Mesothelial cell of epicardium (in vitro differentiated cells): ENCODE measurements at places on chromosomes 6 and 20. TPM values are rescaled to one million over a fixed set of nuclear protein-coding genes. Genes with fewer than 3 reads are reported as not detected.
A peak's percentile ranks its signal among the peaks of the same experiment; 100 is the strongest.

DNA sequence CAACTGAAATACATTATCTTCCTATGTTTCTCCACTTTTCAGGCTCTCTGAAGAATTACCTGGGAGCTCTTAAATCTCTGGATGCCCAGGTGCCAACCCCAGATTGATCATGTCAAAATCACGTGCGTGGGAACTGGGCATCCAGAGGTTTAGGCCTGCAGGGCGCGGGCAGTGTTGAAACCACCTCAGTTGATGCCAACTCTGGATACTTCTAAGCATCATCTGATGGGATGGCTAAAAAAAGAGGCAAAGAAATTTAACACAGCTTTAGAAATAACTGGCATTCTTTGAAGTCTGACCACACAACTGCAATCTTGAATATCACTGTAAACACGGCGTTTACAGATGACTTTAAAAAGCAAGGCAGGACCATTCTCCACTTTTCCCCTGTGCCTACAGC lies 41.9 kb downstream of the PTGIS start:
- no peaks in the 10 kb centered on the region for H3K4me1 ChIP-seq
- peaks cover 61% of the 10 kb centered on the region for H3K36me3 ChIP-seq
- no peaks in the 10 kb centered on the region for H3K27me3 ChIP-seq
- no peak overlapping the region for H3K4me3 ChIP-seq

LBP gene
- not detected in 3 replicates for total RNA-seq

BPIFB4 gene
- not detected in 3 replicates for total RNA-seq

GRCh38 chr20:51318058-51318949 lies 224.2 kb downstream of the NFATC2 start:
- H3K4me3 ChIP-seq, result no peak overlapping the region
- DNase-seq, result peak; percentile 44
- H3K36me3 ChIP-seq, result no peaks in the 10 kb centered on the region
- peak overlapping the region; percentile 33 for H3K27ac ChIP-seq

DNA sequence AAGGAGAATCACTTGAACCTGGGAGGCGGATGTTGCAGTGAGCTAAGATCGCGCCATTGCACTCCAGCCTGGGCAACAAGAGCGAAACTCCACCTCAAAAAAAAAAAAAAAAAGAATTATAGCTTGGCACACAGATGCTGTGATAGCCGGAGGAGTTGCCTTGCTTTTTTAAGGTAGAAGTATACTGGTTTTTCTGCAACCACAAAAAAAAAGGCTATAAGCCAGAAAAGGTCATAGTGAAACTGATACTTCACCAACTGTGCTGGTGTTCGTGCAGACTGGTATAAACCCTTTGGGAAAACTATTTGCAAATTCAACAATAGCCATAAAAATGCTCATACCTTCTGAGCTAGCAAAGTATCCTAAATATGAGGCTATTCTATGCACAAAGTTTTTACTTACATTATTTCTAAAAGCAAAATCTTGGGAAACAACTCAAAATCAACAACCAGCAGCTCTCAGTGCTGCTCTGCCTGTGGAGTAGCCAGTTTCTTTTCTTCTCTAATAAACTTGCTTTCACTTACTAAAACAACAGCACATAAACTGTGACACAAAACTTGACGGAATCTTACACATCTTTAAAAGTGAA lies 44.0 kb downstream of the B4GALT5 start:
- no peak overlapping the region for H3K27ac ChIP-seq
- H3K27me3 ChIP-seq, result no peaks in the 10 kb centered on the region
- no peaks in the 10 kb centered on the region for H3K36me3 ChIP-seq
- DNase-seq, result no peak

DNA sequence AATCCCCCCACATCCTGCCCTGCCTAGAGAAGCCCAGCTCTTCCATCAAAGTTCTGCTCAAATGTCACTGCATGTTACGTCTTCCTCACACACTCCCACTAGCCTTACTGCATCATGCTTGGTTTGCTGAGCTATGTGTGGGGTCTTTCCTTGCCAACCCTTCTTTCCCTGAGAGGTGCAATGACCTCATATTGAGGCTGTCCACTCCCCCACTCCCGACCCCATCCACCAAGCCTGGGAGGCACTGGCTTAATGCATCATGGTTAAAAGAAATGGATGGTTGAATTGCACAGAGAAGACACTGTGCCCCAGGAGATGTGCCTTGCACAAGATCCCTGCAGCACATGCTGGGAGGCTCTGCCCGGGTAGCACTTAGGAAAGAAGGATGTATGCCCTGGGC lies 7.7 kb upstream of the IRF4 start:
- no peak overlapping the region for H3K27ac ChIP-seq
- no peak for DNase-seq
- H3K27me3 ChIP-seq, result peaks cover 85% of the 10 kb centered on the region
- no peaks in the 10 kb centered on the region for H3K36me3 ChIP-seq
- H3K4me1 ChIP-seq, result no peaks in the 10 kb centered on the region

IL17A gene
- not detected in 3 replicates for total RNA-seq

DNA sequence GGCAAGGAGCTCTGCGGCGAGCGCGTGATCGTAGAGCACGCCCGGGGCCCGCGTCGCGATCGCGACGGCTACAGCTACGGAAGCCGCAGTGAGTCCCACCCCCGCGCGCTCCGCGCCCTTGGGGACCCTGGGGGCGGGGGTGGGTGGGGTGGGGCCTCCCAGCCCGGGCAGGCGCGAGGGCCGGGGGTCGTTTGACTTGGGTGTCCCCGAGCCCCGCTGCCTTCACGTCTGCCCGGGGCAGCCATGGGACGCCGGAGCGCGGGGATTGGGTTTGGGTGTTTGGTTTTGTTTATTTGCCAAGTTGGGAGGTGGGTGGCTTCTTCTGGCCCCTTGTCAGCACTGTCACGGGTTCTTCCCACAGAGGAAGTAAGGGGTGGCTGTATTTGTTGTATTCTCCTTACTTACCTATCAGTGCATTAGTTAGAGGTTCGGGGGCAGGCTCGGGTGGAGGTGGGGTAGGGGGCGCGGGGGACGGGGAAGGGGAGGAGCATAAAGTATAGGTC lies 777 bp downstream of the SRSF6 start:
- peak; percentile 61 for DNase-seq
- peak overlapping the region; percentile 87 for H3K27ac ChIP-seq
- peaks cover 30% of the 10 kb centered on the region for H3K36me3 ChIP-seq
- peaks cover 29% of the 10 kb centered on the region for H3K4me1 ChIP-seq
- peaks cover 14% of the 10 kb centered on the region for H3K27me3 ChIP-seq

DNA sequence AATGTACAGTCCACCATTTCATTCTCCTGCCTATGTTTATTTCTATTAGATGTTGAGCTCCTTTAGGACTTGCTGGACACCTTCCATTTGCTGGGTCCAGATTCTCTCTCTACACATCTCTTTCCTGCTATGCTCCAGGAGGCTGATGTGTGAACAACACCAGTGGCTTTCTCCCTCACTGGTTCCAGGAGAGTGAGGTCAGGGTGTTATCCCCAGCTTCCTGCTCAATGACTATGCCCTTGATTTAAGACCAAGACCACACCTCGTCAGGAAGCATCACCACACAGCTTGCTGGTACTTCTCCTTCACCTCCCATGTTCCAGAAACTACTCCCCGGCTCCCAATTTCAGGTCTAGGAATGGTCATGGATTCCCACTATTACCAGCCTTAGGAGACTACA lies 31.3 kb upstream of the E2F3 start:
- no peak overlapping the region for H3K27ac ChIP-seq
- H3K4me1 ChIP-seq, result peaks cover 8% of the 10 kb centered on the region
- no peaks in the 10 kb centered on the region for H3K36me3 ChIP-seq
- no peak overlapping the region for H3K4me3 ChIP-seq
- H3K27me3 ChIP-seq, result no peaks in the 10 kb centered on the region

- DNase-seq, result no peak
- H3K27ac ChIP-seq, result peak overlapping the region; percentile 41
- H3K27me3 ChIP-seq, result no peaks in the 10 kb centered on the region
- H3K36me3 ChIP-seq, result no peaks in the 10 kb centered on the region
- peaks cover 3% of the 10 kb centered on the region for H3K4me1 ChIP-seq
- no peak overlapping the region for H3K4me3 ChIP-seq
Measured at GRCh38 chr6:148776321-148777308, 29.8 kb downstream of the UST start.

DNA sequence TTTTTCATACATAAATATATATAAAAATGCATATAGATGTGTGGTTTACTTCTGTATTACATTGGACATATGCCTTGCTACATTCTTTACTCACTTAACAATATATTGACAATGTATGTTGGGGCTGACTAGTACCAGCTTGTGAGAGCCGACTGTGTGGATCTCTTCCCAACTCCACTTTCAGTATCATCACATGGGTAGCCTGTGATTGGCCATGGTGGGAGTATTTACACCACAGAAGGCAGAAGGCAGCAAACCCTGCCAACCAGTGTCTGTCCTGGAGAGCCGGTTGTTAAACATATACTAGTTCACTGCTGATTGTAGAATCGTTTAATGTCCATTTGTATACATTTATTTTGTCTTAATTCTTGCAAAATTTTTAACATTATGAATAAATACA lies 638.7 kb downstream of the DHX35 start:
- no peak overlapping the region for H3K4me3 ChIP-seq
- H3K27ac ChIP-seq, result no peak overlapping the region
- H3K4me1 ChIP-seq, result no peaks in the 10 kb centered on the region
- no peak for DNase-seq
- no peaks in the 10 kb centered on the region for H3K36me3 ChIP-seq

DNA sequence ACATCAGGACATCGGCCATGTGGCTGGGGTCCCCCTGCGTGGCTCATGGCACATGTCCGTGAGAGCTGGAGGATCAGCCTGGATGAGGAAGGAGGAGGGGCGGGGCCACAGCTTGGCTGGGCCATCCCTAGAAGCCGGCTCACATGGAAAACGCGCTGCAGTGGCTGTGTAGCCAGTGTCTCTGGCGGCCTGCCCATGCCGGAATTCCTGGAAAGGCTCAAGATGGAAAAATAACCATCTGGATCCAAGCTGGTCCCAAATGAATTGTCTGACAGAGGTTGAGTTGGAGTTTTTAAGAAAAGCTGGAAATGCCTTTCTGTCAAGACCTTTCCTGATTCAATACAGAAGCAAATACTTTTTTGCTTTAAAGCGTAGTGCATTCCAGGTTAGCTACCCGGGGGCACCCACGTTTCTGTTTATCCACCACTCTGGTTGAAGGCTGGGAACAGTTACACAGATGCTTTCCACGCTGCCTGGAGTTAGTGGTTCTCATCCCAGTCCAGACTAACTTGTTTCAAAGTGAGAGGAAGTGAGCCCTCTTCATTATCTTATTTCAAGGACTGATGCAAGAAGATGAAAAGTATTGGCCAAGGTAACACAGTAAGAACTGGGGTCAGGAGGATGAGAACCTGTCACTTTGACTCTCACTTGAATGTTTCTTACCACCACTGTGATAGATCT lies 99.0 kb downstream of the GMPR start:
- H3K4me3 ChIP-seq, result no peak overlapping the region
- peak overlapping the region; percentile 67 for H3K27ac ChIP-seq
- peaks cover 11% of the 10 kb centered on the region for H3K4me1 ChIP-seq
- DNase-seq, result no peak

LY6G5C gene
- total RNA-seq, result 1.5 to 2.3 TPM (median 2.3 TPM) in 3 replicates

C20orf141 gene
- total RNA-seq, result not detected in 3 replicates

DNA sequence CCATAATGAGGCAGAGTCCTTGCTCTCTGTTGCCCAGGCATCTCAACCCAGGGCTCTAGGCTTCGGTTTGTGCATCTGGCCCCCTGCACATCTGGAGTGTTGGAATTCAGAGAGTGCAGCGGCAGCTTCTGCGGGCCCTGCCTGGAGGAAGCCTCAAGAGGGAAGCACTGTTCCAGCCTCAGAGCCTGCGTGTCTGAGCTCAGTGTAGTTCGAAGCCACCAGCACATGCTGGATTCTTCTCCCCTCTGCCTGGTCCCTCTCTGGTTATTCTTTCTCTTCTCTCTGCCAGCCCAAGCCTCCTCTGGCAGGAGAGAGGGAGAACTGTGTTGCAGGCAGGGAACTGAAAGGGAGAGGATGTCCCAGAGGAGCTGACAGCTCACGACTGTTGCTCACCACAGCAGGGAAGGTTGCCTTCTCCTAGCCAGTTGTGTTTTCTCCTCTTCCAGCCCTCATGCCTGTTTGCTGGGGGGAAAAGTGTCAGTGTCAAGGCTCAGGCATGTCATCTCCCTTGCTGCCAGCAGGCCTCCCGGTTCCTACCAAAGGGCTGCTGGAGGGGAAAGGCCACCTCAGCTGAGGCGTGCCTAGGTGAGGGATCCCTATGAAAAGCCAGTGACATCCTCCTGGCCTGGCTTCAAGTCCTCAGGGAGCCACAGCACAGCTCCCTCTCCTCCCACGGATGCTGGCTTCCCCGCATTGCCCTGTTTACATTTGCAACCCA lies 126.0 kb upstream of the LRFN2 start:
- no peak overlapping the region for H3K4me3 ChIP-seq
- DNase-seq, result no peak
- H3K4me1 ChIP-seq, result peaks cover 10% of the 10 kb centered on the region
- no peak overlapping the region for H3K27ac ChIP-seq
- no peaks in the 10 kb centered on the region for H3K36me3 ChIP-seq
- H3K27me3 ChIP-seq, result peaks cover 22% of the 10 kb centered on the region

TINAG gene
- not detected in 3 replicates for total RNA-seq

GRCh38 chr6:5338177-5338960 lies 77.1 kb downstream of the FARS2 start:
- no peaks in the 10 kb centered on the region for H3K27me3 ChIP-seq
- no peak overlapping the region for H3K4me3 ChIP-seq
- no peaks in the 10 kb centered on the region for H3K4me1 ChIP-seq
- no peak for DNase-seq
- no peak overlapping the region for H3K27ac ChIP-seq

CUL7 gene
- 88.0 to 90.9 TPM (median 90.6 TPM) in 3 replicates for total RNA-seq

DNA sequence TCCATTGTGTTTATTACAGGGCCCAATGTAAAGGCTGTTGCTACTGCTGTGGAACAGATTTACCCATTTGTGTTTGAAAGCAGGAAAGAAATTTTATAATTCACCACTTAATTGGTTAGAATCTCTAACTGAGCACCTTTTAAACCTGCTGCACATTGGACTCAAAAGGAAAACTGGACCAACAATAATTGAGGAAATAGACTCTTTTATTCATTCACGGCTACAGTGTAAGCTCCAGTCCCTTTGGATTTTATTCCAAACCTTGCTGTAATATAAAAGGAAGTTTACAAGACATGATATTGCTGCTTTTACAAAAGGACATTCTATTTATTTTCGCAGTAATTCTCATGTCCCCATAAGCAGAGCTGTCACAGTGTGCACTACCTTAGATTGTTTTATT lies 33.9 kb downstream of the TBPL1 start:
- H3K27me3 ChIP-seq, result no peaks in the 10 kb centered on the region
- no peak overlapping the region for H3K27ac ChIP-seq
- DNase-seq, result no peak
- peaks cover 28% of the 10 kb centered on the region for H3K36me3 ChIP-seq
- no peaks in the 10 kb centered on the region for H3K4me1 ChIP-seq

PBOV1 gene
- not detected in 3 replicates for total RNA-seq
